Left ventricle myocardium superior (tissue), 1 donor: ENCODE measurements at places on chromosomes 7 and 10.

- no peak for DNase-seq
These were observed 2.5 kb upstream of the LAMB4 start for GRCh38 chr7:108132551-108133265.

- DNase-seq, result no peak
These were observed 6.6 kb downstream of the GDF10 start for GRCh38 chr10:47306387-47307210.

GRCh38 chr7:133300088-133300487, 47.2 kb downstream of the EXOC4 start:
- no peak for DNase-seq

GRCh38 chr7:1127001-1127400, 33.0 kb downstream of the ZFAND2A start:
- DNase-seq, result no peak

- DNase-seq, result no peak
These were observed 5.6 kb upstream of the DLG5 start for GRCh38 chr10:77932016-77932715.

DNA sequence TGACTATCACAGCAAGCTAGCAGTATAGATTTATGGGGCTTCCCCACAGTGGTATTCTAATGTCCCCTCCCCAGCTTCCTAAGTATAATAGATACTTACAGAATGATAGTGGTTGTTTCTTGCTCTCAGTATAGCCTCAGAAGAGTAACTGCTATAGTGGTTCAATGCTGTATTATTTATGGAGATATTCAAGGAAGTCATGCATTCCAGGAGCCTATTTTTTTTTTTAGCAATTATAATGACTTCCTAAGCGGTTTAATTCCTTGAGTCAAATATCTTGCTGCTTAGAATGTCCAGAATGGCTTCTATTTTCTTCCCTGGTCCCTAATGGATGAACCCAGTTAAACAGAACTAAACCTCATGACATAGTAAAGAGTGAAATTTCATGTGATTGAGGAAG, 451.5 kb upstream of the SEMA3D start:
- no peak for DNase-seq

DNA sequence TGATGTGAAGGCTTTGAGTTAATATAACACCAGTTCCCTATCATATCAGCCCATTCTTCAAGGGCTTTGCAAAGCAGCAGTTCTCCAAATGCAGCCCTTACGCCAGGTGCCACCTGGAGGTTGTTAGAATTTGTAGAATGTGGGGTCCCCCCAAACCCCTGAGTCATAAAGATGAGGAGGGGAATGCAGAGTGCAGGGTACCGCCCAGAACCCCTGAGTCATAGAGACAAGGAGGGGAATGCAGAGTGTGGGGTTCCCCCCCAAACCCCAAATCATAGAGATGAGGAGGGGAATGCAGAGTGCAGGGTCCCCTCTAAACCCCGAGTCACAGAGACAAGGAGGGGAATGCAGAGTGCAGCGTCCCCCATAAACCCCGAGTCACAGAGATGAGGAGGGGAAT, 605.8 kb downstream of the PTPRN2 start:
- no peak for DNase-seq

DNA sequence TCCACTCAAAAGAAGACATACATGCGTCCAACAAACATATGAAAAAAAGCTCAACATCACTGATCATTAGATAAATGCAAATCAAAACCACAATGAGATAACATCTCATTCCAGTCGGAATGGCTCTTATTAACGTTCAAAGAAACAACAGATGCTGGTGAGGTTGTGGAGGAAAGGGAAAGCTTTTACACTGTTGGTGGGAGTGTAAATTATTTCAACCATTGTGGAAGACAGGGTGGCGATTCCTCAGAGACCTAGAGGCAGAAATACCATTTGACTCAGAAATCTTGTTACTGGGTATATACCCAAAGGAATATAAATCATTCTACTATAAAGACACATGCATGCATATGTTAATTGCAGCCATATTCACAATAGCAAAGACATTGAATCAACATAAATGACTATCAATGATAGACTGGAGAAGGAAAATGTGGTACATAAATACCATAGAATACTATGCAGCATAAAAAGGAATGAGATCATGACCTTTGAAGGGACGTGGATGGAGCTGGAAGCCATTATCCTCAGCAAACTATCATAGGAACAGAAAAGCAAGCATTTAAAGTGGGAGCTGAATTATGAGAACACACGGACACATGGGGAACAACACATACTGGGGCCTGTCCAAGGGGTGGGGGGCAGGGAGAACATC, 28.4 kb downstream of the PCDH15 start:
- no peak for DNase-seq

DNA sequence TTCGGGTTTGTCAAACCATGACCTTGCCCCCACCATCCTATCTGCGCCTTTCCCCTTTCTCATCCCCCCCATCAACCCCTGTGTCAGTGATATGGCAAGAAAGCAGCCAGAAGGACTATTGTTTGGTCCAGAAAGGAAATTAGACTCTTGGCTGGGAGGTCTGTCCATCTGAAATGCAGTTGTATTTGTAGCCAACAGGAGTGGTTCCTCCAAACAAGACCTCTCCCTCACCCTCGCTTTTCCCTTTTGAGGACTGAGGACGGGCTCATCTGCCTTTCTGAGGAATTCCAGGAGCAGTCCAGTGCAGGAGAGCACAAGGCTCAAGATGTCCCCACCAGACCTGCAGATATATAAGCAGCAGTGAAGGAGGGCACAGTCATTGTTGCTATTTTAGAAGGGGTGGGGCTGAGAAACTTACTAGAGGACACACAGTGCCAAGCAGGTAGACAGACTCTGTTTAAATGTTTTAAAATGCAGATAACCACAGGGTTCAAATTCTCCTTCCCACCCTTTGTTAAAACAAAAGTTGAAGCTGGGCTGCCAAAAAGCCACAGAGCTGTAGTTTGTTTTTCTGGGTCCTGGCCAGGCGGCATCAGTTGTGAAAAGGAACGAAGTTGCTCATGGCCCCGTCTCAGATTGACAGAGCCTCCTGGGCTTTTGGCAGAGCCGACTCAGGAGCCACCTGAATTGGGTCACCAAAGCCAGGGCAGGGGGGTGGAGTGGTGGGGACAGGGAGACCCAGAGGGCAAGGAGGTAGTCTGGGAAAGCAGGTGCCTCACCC, 37.3 kb downstream of the CYP17A1 start:
- DNase-seq, result no peak

GRCh38 chr10:102198027-102198426, 28.1 kb upstream of the ELOVL3 start:
- no peak for DNase-seq

- no peak for DNase-seq
These were observed 210.9 kb downstream of the INHBA start for GRCh38 chr7:41491883-41492471.

DNA sequence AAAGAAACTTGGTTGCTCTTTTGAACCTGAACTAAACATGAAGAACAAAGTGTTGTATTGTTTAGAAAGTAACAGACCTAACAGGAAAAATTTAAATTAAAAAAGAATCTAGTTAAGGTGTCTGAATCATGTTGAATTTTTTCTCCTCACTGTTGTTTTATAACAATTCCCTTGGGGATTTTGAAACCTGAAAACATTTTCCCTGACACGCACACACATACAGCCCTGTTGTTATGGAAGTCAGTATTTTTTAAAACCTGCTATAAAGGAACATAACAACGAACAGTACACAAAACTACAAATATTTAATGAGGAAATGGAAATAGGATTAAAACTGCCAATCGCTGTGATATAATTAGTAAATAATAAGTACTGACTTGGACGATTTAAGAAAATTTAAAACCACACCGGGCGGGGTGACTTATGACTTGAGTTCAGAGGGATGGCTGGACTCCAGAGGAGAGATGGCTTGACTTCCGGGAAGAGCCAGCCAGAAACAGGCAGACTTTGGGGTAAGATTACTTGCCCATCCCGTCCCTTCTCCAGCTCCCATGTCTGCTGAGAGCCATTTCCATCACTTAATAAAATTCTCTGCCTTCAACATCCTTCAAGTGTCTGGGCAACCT, 16.2 kb upstream of the SPOCK2 start:
- DNase-seq, result no peak

GRCh38 chr7:127831318-127832219, 179.6 kb downstream of the SND1 start:
- DNase-seq, result no peak

GRCh38 chr7:106736508-106737201, 75.7 kb upstream of the CCDC71L start:
- DNase-seq, result no peak

DNA sequence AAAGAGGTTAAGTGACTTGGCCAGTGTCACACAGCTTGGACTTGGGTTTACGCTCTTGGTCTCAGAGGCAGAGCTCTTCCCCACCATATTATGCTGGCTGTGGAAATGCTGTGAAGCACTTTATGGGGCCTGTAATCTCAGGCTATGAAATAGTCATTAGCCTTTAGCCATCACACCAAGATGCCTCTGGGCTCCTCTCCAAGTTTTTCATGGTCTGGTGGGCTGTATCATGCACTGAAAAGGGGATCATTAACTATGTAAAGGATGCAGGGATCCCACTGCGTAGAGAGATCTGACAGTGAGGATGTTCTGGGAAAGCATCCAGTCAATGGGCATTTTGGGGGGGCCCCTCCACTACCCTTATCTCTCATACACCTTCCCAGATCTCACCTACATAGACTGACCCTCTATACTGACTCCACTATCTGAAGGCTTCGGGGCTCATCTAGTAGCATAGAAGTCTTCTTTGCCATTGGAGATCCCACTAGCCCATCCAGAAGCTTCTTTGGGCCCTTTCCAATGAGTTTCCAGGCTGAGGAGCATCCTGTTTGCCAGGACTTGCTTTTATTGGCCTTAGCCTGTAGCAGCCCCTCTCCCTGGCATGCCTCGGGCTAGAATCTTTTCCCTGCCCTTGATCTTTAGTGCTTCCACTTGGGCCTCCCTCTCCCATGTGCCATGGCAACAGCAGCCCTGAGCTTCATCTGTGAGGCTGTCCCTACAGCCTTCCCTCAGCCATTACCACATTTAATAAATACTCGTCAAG, 19.6 kb downstream of the FRMPD2 start:
- no peak for DNase-seq

DNA sequence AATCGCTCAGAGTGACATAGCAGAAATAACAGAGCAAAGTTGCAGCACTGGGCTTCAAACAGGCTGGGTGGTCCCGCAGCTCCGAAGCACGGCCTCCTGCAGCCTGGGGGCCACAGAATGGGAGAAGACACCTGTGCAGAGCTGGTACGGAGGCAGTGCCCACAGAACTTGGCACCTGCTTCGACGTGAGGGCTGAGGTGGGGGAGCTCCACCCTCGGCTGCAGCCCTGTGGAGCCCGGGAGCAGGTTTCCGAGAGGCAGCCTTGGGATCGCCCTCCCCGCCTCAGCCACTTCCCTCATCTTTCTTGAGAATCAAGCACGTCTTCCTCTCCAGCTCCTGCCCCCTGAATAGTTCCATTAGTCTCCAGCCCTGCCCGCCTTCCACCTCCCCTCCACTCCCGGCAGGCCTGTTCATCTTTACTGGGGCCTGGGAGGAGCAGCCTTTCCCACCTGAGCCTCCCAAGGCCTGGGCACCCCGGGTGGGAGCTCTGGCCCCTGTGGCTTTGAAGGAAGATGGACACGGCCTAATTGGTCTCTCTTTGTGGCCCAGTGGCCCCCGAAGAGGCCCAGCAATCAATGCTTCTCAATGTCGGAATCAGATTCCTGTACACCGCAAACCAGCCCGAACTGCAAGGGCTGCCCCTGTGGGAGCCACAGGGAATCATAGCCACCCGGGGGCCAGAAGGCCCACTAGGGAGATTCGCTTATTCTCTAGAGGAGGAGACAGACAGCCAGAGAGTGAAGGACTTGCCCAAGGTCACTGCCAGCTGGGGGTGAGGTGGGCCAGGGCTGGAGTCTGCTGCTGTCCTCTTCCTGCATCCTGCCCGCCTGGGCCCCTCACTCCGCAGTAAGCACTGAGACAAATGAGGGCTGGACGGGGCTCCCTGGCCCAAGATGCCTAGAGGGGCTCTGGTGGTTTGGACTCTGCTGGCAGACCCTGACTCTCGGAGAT, 17.0 kb upstream of the PCBD1 start:
- no peak for DNase-seq

DNA sequence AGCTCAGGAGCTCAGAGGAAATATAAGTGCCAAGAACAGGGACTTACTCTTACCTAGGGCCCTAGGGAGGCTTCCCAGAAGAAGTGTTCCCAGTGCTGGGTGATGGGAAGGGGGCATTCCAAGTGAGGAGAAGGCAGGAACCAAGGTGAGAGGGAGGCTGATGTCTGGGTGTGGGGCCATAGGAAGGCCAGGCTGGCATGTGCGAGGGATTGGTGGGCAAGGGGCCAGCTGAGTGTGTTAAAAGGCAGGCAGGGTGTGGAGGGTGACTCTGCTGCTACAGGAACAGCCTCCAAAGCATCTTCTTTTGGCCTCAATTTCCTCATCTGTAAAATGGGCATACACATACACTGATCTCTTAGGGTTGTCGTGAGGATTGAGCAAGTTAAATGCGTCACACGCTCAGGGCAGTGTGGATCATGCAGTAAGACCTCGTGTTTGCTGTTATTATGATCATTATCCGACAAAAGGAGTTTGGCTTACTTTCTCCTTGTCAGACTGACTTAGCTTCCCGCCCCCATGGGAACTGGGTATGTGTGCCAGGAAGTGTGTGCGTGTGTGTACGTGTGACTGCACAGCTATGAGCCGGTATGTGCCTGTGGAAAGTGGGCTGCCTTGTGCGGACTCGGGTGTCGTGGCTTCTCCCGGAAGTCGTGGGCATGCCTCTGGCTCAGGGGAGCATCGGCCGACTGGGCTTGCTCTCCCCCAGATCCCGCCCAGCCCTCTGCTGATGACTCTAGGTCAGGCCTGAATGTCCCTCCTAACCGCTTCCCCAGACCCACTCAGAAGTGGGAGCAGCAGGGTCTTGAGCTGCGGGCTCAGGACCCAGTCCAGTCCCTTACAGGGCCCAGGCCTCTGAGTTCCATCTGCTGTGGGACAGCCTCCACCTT, 59.6 kb downstream of the NEURL1 start:
- no peak for DNase-seq

DNA sequence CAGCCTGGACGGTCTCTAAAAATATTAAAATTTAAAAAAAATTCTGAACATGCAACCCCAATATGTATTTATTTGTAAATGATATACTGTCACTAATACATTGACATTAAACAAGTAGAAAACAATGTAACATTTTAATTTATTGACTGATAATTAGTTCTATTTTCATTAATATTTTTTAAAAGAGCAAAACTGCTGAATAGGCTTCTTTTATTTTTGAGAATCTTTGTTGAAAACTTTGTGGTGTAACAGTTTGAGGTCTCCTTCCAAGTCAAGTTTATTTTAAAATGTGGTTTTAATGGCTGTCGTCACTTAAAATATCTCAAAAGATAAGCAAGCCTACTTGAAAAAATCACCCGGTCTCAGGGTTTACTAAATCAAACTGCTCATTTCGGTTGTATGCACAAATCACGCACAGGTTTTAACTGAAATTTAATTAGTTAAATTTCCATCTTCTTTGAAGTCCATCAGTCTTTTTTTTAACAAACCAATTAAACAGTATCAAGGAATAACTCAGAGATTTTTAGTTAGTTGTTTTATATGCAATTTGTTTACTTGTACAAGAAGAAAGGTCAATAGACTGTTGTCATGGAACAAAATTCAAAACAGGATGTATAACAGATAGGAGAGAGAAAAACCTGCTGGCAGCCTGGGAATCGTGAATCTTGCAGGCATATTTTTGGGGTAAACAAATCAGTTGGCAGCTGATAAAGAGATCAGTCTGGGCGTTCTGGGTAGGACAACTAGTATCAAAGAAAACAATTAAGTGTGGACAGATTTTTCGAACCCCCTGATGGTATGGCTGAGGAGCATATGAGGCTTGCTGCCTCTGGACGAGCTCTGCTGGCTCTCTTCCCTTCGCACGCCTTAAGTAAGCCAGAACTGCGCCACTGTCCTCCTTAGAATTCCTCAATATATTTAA, 9.7 kb upstream of the EDRF1 start:
- DNase-seq, result no peak

GRCh38 chr7:38245409-38245977, 27.9 kb downstream of the TARP start:
- DNase-seq, result no peak
